ENCODE measurements at places on chromosomes 11 and 22.

DNA sequence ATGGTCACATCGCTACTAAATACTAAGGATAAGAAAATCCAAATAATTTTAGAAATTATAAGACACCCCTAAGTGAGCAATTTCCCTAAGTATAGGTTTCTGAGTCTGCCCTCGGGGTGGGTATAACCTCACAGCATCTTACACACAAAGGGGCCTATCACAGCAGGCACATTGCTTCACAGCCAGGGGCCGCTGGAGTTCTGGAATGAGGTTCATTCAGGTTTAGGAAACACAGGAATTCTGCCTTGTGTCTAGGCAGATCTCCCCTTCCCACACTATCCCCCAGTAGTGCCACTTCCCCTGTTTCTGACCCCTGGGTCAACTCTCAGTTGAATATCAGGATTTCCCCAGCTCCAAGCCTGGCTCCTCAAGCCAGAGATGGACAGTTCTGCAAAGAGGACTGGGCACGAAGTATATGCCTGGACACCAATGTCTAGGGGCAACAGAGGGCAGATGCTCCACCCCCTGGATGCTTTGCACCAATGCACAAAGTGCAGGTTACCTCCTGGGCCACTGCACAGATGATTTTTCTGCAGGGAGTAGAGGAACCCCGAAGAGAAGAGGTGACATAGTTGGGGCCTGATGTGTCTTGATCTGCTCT is 11.4 kb downstream of the TUBA8 start:
- DNase-seq: no peak

- DNase-seq: no peak
Observed at GRCh38 chr22:41334215-41334614, 32.9 kb downstream of the ZC3H7B start.

DNA sequence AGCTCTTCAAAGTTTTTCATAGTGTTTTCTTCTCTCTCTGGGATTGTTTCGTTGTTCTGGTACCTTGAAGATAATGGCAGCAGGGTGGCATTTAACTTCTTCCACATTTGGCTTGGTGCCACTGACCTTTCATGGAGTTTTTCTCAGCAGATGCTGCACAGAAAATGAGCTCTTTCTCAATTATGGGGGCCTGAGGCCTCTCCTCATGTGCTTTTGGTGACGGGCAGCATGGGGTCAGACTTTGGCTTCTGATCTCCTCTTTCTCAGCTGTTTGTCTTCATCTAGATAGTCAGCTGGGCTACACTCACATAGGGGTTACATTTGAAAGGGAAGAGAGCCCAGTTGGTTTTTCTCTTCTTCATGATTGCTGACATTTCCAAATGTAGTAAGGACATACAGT is 76.3 kb downstream of the FAT3 start:
- no peak for DNase-seq

GRCh38 chr11:133619973-133620372 is 87.7 kb upstream of the OPCML start:
- DNase-seq: no peak

GRCh38 chr11:65871811-65872548 is 620 bp downstream of the EFEMP2 start:
- DNase-seq: no peak

DNA sequence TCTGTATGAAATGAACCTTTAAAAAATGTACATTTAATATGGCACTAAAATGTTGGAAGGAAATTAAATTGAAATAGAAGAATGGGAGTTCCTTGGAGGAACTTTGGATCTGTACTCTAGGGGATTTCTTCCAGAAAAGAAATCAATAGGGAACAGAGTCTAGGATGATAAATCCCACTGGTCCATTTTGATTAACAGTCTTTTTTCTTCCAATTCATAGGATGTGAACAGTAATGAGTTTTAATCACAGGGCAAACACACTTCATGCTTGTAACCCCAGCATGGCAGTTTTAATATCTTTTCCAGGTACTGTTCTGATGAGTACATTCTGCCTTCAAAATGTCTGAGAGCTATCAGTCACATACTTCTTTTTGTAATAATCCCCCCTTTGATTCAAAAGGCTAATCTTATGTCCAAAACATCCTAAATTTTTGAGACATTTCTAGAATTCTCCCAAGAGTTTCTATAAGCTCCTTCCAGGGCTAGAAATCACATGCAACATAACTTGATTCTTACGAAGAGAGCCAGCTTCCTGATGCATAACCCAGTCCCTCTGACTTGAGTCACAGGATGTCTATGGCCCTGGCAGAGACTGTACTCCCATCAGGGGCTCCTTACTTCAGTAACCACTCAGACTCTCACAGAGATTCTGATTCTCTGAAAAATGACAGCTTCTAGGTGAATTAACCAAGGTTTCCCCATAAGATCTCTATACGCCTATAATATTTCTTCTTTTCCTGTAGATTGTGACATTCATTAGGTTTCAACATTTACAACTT is 112.9 kb downstream of the SLC36A4 start:
- no peak for DNase-seq

DNA sequence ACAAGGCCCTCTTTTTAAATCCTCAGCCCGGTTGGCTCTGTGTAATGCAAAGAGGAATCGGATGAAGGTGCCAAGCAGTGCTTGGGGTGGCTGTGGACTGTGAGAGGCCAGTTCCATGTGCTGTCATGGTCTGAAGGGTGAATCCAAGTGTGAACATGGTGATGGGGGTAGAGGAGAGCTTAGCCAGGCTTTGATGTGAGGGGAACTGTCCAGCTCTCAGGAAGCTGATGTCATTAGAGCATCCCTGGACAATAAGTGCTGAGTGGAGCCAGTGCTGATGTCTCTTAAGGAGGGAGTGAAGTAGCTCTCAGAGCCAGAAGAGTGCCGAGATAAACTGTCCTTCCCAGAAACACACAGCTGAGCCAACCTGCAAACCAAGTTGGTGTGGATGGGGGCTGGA is 53.6 kb downstream of the NAV2 start:
- no peak for DNase-seq

DNA sequence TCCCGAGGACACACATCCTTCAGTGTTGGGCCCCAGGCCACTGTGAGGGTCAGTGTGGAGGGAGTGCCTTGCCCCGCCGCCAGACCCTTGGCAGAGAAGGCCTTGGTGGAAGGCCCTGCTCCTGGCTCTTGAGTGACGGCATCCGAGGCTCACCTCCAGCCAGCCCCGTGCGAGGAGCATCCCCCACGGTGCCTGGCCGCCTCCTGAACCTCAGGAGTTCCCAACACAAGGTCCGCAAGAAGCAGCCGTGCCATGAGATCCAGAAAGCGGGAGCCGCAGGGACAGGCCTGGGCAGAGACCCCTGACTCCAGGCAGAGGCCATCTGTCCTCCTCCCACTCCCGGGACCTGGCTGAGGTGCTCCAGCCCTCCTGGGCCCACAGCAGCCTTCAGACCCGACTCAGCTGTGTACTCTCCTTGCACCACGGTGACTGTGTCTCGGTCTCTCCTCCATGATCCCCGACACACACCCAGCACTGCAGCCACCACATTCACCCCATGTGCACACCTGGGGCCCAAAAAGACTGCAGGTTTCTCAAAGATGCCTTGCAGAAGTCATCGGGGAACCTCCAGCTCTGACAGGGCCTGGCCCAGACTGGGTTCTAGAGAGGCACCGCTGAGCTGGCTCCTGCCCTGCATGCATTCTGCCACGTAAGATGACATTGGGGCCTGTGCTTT is 870.2 kb downstream of the BRD1 start:
- DNase-seq: no peak

DNA sequence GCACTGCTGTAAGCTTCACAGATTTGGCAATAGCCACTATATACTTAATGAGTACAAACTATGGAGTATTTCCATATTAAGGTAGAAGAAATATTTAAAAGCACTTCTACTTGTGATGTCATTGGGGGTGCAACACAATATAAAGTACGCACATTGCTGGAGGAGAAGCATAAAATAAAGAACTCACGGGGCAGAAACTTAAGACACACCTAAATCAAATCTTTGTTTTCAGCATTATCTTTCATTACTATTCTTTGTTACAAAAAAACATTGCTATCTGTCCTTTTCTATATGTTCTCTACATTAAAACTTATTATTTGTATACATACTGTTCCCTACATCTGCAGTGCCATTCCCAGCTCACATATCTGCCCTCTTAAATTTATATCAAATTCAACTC is 93.3 kb upstream of the VPREB1 start:
- DNase-seq: no peak

DNA sequence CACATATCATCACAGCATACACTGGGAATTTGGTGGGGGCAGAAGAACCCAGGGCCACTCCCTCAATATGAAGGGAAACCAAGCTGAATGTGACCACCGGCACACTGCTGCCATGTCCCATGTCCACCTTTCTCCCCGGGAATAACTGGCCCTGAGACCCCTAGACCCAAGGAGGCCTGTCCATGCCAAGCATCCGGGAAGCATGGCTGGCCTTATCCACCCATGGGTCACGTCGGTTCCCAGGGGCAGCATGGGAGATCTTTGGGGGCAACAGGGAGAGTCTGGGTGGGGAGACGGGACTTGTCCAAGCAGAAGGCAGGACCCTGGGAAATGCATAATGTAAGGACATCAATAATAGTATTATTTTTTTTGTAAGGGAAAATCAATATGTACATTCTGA is 10.4 kb upstream of the MIEF1 start:
- DNase-seq: no peak

GRCh38 chr11:65493367-65494176 is 5.3 kb upstream of the MALAT1 start:
- no peak for DNase-seq

GRCh38 chr11:35250621-35251020 is 111.7 kb downstream of the CD44 start:
- no peak for DNase-seq

Data from stimulated activated CD8-positive, alpha-beta memory T cell treated with anti-CD3 and anti-CD28 coated beads, Interleukin-7, amount 100 ng/mL, for 1 hour (primary cell).